ENCODE measurements at places on chromosomes 4 and X.

DNA sequence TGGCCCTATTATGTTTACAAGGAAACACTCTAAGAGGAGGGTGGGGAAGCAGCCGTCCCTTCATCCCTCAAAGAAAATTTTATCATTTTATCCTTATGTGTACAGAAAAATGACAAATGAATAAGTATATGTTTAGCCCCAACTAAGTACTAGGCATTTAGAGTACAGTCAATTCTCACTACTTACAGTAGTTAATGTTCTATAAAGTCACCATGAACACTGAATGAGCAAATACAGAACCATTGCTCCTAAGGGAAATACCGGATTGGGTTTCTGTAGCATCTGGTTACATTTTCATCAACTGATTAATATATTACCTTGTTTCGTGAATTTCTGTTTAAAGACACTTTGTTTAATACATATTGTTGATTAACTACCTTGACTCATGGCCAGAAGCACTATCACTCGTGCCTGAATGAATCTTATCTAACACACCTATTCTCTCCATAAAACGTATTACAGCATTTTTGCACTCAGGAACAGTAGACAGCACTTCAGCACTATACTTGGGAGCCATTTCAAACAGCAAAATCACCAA, 109.3 kb downstream of the ASB9 start:
- peaks cover 9% of the 10 kb centered on the region for H3K4me1 ChIP-seq
- H3K27me3 ChIP-seq: no peaks in the 10 kb centered on the region
- ATAC-seq: no peak
- H3K36me3 ChIP-seq: no peaks in the 10 kb centered on the region
- H3K27ac ChIP-seq: no peak overlapping the region

- H3K4me1 ChIP-seq: no peaks in the 10 kb centered on the region
- H3K36me3 ChIP-seq: peaks cover under 1% of the 10 kb centered on the region
- peaks cover 9% of the 10 kb centered on the region for H3K27me3 ChIP-seq
- no peak overlapping the region for H3K27ac ChIP-seq
- no peak overlapping the region for H3K4me3 ChIP-seq
Measured at GRCh38 chr4:7547368-7548040, 112.8 kb upstream of the PSAPL1 start.

GRCh38 chr4:166481739-166482138, 608.7 kb downstream of the TLL1 start:
- H3K36me3 ChIP-seq: no peaks in the 10 kb centered on the region
- no peak overlapping the region for H3K27ac ChIP-seq
- ATAC-seq: no peak
- no peak overlapping the region for H3K4me3 ChIP-seq

DNA sequence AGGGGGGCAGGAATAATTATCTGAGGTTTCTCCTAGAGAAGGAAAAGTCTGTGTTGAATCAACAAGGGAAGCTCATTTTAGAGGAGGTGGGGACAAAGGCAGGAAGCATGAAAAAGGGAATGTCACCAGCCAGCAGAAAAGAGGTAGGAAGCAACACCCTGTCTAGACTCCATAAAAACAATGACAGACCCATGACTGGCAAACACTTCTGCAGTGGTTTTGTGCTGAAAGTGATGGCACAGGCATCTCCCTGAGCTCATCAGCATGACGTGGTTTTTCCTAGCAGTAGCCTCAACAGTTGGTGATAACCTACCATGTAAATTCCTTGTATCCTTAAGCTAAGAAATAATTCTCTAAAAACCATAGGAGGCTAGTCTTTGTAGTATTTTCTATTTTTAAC, 110.7 kb upstream of the GALNT7 start:
- no peaks in the 10 kb centered on the region for H3K27me3 ChIP-seq
- H3K4me1 ChIP-seq: no peaks in the 10 kb centered on the region
- no peaks in the 10 kb centered on the region for H3K36me3 ChIP-seq
- no peak overlapping the region for H3K4me3 ChIP-seq
- no peak for ATAC-seq
- no peak overlapping the region for H3K27ac ChIP-seq

GRCh38 chr4:4856071-4857000, 3.1 kb upstream of the MSX1 start:
- peaks cover 56% of the 10 kb centered on the region for H3K4me1 ChIP-seq
- H3K36me3 ChIP-seq: peaks cover 6% of the 10 kb centered on the region
- ATAC-seq: no peak
- peaks cover 88% of the 10 kb centered on the region for H3K27me3 ChIP-seq
- peak overlapping the region; percentile 17 for H3K4me3 ChIP-seq

- H3K4me1 ChIP-seq: peaks cover 36% of the 10 kb centered on the region
- no peaks in the 10 kb centered on the region for H3K27me3 ChIP-seq
- H3K4me3 ChIP-seq: no peak overlapping the region
Measured at GRCh38 chr4:1350169-1350520, 3.1 kb downstream of the UVSSA start.

DNA sequence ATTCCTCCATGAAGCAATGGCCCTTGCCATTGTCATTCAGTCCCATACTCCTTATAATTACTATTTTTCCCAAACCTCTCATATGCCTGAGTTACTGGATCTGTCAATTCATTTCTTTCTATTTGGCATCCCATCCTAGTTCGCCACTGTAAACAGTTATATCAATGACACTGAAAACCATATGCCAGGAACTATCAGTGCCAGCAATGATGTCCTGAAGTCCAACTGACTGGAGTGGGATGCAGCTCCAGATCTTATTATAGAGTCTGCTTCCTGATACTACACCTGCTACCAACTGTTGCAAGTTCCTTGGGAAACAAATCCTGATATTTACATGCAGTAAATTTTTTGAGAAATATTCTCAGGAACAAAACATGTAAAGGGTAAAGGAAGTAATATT, 27.0 kb upstream of the BANK1 start:
- H3K27me3 ChIP-seq: no peaks in the 10 kb centered on the region
- H3K4me1 ChIP-seq: peaks cover 8% of the 10 kb centered on the region
- ATAC-seq: no peak
- no peaks in the 10 kb centered on the region for H3K36me3 ChIP-seq
- H3K4me3 ChIP-seq: no peak overlapping the region
- H3K27ac ChIP-seq: no peak overlapping the region

GRCh38 chrX:40154853-40155588, 57.3 kb upstream of the BCOR start:
- H3K36me3 ChIP-seq: no peaks in the 10 kb centered on the region
- no peak overlapping the region for H3K27ac ChIP-seq
- H3K4me1 ChIP-seq: peaks cover 9% of the 10 kb centered on the region
- no peaks in the 10 kb centered on the region for H3K27me3 ChIP-seq

DNA sequence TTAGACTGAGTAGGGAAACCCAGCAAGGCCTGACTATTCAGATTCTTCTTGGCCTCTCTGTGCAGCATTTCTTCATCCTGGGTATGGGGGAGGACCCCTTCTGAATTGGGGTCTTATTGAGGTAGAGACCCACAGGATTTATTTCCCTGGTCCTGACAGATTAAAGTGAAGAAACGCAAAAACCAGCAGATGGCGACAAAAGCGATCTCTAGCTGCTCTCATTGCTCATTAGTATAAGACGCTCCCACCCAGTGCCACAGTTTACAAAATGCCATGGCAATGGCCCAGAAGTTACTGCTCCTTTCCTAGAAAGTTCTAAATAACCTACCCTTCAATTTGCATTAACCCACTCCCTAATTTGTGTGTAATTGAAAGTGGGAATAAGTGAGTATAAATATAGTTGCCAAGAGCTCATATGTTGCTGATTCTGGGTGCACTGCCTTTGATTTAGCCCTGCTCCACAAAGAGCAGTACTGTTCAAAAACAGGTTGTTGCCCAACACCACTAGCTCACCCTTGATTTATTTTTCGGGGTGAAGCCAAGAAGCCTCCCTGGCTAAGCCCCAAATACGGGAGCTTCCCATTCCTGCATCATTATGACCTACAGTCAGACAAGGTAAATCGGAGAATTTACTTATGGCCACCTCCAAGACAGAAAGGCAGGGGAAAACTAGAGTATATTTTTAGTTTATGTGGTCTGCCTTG, 3.7 kb upstream of the BEX4 start:
- H3K27ac ChIP-seq: no peak overlapping the region
- H3K4me3 ChIP-seq: no peak overlapping the region
- peaks cover 11% of the 10 kb centered on the region for H3K4me1 ChIP-seq
- H3K36me3 ChIP-seq: no peaks in the 10 kb centered on the region
- no peak for ATAC-seq

DNA sequence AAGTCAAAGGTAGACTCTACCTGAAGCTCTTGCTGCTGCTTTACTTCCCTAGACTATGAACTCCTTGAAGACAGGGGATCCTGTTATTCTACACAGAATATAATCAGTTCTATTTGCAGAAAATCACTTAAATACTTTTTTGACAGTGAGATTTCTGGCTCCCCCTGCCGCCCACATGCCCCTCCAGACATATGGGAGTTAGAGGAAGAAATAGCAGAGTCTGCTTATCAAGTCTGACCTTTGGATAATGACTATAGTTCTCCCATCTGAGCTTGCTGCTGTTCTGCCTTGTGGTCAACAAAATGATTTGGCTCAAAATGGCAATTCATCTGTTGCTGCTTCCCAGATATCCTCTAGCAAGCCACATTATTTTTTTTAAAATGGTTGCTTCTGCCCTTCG, 101.1 kb downstream of the ENOX2 start:
- no peaks in the 10 kb centered on the region for H3K4me1 ChIP-seq
- no peak overlapping the region for H3K4me3 ChIP-seq
- ATAC-seq: no peak
- H3K36me3 ChIP-seq: no peaks in the 10 kb centered on the region

- peaks cover 18% of the 10 kb centered on the region for H3K36me3 ChIP-seq
- no peak overlapping the region for H3K27ac ChIP-seq
- no peak overlapping the region for H3K4me3 ChIP-seq
Measured at GRCh38 chr4:150570862-150571261, 11.1 kb upstream of the MAB21L2 start.

GRCh38 chr4:73869130-73870055, at the start of gene CXCL1:
Gene CXCL1 (plus strand): TSS chr4:73869393. CDS start chr4:73869471, 78 bp downstream.
- no peaks in the 10 kb centered on the region for H3K4me1 ChIP-seq
- H3K36me3 ChIP-seq: no peaks in the 10 kb centered on the region
- ATAC-seq: peak; percentile 27

DNA sequence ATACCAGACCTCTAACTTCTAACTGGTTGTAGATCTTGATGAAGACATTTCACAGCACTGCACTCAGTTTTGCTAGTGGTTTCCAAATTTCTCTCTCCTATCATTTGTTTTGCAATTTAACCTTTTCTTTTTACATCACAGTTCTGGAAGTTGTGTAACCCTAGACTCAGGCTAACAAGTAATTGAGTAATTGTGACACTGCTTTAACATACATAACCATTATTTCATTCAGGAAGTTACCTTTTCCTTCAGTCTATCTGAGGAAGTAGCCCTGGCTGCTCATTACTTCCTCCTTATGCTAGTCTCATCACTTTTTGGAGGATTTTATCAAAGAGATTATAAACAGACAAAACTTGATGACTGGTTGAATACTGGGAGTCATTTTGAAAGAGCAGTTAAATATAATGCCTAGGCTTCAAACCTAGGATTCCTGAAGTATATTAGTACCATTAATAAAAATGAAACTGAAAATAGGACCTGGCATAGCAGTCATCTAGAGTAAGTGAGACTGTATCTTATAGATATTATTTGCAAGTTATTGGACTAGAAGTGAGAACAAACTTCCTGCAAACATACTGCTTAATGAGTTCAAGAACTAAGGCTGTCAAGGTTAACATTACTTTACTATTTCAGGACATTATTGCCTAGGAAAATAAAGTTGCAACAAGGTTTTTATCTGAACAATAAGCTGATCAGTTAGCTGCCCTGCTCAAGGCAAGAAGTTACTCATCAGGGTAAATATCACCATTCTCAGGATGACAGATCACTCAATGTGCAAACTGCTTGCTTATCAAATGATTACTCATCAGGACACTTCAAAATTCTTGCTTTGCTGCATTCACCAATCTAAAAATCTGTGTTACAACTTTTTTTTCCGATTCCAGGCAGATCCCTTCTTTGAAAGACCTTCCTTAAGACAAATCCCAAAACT, 25.6 kb upstream of the TEX13C start:
- no peaks in the 10 kb centered on the region for H3K36me3 ChIP-seq
- peak overlapping the region; percentile 27 for H3K27ac ChIP-seq
- peaks cover 17% of the 10 kb centered on the region for H3K4me1 ChIP-seq
- no peaks in the 10 kb centered on the region for H3K27me3 ChIP-seq
- ATAC-seq: peak; percentile 69

GRCh38 chrX:137363559-137363958, 202.4 kb upstream of the ZIC3 start:
- H3K4me1 ChIP-seq: no peaks in the 10 kb centered on the region
- no peak overlapping the region for H3K4me3 ChIP-seq
- ATAC-seq: no peak

GRCh38 chr4:47213539-47213938, 182.2 kb downstream of the GABRB1 start:
- no peaks in the 10 kb centered on the region for H3K27me3 ChIP-seq
- no peaks in the 10 kb centered on the region for H3K4me1 ChIP-seq
- no peak overlapping the region for H3K4me3 ChIP-seq
- H3K36me3 ChIP-seq: no peaks in the 10 kb centered on the region

GRCh38 chr4:165928601-165929000, 55.6 kb downstream of the TLL1 start:
- no peaks in the 10 kb centered on the region for H3K36me3 ChIP-seq
- no peaks in the 10 kb centered on the region for H3K27me3 ChIP-seq
- no peak overlapping the region for H3K27ac ChIP-seq
- no peak overlapping the region for H3K4me3 ChIP-seq
- ATAC-seq: no peak

- no peaks in the 10 kb centered on the region for H3K27me3 ChIP-seq
- no peaks in the 10 kb centered on the region for H3K36me3 ChIP-seq
- no peak overlapping the region for H3K4me3 ChIP-seq
Measured at GRCh38 chrX:143621276-143621675, 14.6 kb downstream of the SLITRK4 start.

- H3K36me3 ChIP-seq: no peaks in the 10 kb centered on the region
- peaks cover 10% of the 10 kb centered on the region for H3K4me1 ChIP-seq
Measured at GRCh38 chr4:77845400-77845799, 17.2 kb upstream of the MRPL1 start.

DNA sequence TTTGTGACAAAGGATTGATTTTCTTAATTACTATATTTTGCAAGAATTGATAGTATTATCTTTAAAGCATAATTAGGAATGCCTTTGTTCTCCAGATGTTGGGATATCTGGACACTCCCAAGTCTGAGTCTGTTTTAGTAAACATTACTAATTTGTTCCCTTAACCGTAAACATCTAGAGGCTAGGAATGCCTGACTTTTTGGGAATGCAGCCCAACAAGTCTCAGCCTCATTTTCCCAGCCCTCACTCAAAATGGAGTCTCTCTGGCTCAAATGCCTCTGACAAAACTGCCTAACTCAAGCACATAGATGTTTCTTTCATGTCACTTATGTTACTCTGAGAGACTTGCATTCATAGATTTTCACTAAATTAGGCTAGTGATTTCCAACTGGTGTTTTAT, 297.0 kb upstream of the CLNK start:
- no peak overlapping the region for H3K27ac ChIP-seq
- no peaks in the 10 kb centered on the region for H3K27me3 ChIP-seq
- no peak for ATAC-seq
- no peak overlapping the region for H3K4me3 ChIP-seq
- no peaks in the 10 kb centered on the region for H3K36me3 ChIP-seq

- no peak overlapping the region for H3K27ac ChIP-seq
- no peaks in the 10 kb centered on the region for H3K4me1 ChIP-seq
- H3K27me3 ChIP-seq: peaks cover 9% of the 10 kb centered on the region
Measured at GRCh38 chrX:68632491-68632890, 15.0 kb upstream of the STARD8 start.

GRCh38 chr4:102344954-102345794, at the start of gene SLC39A8:
Gene SLC39A8 (minus strand): TSS chr4:102345482. CDS start chr4:102344662, 820 bp downstream.
- peaks cover 21% of the 10 kb centered on the region for H3K4me1 ChIP-seq
- peak within 1 kb of the TSS; percentile 89 for H3K27ac ChIP-seq
- peak within 1 kb of the TSS; percentile 81 for H3K4me3 ChIP-seq
- peak; percentile 91 for ATAC-seq
- H3K27me3 ChIP-seq: no peaks in the 10 kb centered on the region

All from stimulated activated memory B cell treated with anti-CD40 and anti-IgM and Interleukin-4, amounts not matched to agents 10 μg/mL and 1 μg/mL and 100 μg/mL, for 72 hours (primary cell).